Activated naive CD4-positive, alpha-beta T cell (primary cell): ENCODE measurements at places on chromosomes 13 and 19.

- DNase-seq: no peak
These were observed 11.1 kb downstream of the ZC3H13 start for GRCh38 chr13:46041419-46041839.

DNA sequence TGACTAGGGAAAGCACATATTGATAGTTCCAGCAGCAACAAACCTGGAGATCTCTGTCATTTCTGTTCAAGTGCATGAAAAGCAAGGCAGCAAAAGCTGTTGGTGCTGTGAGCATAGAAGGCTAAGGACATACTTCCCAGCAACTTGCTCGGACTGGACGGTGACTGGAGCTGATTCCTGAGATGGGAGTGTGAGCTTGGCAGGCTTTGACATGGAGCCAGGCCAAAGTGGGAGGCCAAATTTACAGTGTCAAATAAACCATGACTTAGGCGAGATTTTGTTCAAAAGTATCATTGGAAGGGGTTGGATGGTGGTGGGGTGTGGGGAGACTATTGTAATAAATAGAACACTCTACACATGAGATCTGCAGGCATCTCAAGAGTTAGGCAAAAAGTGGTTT lies 5.9 kb upstream of the ARGLU1 start:
- DNase-seq: no peak

DNA sequence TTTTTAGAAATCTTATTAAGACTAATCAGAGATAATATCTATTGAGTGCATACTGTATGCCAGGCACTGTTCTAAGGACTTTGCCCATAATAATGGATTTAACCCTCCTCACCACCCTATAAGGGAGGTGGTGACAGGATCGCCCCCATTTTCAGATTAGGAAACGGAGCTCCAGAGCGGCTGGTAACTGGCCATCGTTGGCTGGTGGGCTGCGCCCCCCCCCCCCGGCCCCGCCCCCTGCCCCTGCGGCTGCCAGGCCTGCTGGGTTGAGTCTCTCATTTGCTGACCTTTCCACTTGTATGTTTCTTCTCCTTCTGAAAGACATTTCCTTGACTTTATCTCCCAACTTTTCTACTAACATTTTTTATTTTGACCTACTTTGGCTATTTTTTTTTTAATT lies 8.5 kb downstream of the ARHGEF7 start:
- no peak for DNase-seq

DNA sequence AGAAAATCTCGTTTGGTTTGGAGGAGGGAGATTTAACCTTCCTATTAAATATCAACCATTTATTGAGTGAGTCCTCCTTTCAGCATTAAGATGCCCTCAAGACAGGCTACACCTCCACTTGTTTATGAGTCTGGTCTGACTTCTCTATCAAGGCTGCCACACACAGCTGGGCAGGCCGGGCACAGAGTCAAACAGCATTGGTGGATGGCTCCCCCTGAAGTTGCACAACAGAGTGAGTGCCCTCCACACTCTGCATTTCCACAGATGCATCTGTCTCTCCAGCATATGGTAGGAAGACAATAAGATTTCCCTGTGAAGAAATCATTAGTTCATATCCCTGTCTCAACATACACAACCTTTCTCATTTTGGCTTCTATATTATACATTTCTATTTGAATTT lies 31.4 kb downstream of the PHF11 start:
- DNase-seq: no peak

GRCh38 chr19:57552432-57552831 lies 7.2 kb downstream of the ZNF550 start:
- DNase-seq: no peak

DNA sequence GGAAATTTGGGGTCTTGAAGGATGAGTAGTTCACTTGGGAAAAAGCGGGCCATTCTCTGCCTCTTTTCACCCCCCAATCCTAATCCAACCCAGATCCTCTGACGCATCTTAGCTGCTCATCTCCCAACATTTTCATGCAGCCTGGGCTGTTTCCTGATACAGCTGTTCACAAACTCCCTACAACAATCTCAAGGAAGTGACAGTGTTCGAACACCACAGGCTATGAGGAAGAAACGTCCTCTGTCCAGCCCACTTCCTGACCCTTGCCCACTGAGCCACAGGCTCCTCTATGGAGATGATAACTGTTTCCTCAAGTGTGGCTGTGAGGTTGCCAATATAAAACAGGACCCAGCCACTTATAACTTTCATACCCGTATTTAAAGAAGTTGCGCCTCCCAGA lies 16.2 kb downstream of the LMTK3 start:
- DNase-seq: no peak

- no peak for DNase-seq
These were observed 992 bp upstream of the ADGRE1 start for GRCh38 chr19:6886277-6886897.

- DNase-seq: no peak
These were observed 43.5 kb downstream of the FREM2 start for GRCh38 chr13:38730332-38730731.

DNA sequence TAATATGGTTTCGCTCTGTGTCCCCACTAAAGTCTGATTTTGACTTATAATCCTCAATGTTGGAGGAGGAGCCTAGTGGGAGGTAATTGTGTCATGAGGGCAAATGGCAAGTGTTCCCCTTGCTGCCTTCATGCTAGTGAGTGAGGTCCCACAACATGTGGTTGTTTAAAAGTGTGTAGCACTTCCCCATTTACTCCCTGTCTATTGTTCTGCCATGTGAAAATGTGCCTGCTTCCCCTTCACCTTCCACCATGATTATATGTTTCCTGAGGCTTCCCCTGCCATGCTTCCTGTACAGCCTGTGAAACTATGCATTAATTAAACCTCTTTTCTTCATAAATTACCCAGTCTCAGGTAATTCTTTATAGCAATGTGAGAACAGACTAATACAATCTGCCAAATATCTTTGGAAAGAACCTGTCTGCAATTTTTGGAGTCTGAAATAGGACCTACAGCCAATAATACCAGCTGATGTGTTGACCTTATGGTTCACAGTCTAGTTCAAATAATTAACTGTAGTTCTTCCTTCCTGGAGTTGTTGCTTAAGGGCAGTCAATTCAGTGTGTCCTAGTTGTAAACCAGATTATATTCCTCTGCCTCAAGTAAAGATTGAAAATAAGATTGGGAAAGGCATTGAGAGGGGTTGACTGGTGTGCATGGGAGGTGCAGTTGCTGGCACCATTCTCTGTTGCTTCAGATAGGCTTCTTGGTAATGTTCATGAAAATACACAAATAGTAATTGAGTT lies 1442.9 kb downstream of the SLITRK1 start:
- no peak for DNase-seq

- DNase-seq: no peak
These were observed 2.4 kb upstream of the KMT2B start for GRCh38 chr19:35715355-35715809.

DNA sequence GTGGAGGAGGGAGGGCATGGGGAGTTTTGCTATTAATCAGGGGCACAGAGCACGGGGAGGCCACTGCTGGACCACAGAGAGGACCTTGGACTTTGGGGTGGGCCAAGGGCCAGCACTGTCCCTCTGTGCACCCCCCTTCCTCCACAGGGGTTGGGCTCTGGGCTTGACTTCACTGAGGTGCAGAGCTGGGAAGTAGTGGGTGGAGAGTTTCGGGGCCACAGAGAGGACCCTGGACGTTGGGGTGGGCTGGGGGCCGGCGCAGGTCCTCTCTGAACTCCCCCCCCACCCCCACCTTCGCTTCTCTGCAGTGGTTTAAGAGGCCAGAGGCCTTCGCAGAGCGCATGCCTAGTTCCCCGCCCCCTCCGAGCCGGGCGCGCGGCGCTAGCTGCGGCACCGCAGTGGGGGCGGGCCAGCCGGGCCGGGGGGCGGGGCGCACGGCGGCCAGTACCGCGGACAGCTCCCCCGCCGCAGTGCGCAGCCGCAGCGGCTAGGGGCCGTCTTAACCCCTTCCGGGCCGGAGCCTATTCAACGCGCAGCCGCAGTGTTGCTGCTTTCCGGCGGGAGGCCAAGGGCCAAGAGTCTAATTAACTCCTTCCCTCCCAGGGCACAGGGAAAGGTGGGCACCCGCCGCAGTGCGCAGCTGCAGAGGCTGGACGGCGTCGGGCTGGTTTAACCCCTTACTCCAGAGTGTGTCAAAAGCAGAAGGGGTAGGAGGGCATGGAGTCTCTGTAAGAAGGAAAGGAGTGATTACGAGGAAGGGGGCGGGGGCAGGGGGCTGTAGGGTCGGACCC lies 3.7 kb downstream of the KCNC3 start:
- peak; percentile 42 for DNase-seq

GRCh38 chr19:10112895-10113591 lies 1.6 kb downstream of the P2RY11 start:
- DNase-seq: peak; percentile 46

DNA sequence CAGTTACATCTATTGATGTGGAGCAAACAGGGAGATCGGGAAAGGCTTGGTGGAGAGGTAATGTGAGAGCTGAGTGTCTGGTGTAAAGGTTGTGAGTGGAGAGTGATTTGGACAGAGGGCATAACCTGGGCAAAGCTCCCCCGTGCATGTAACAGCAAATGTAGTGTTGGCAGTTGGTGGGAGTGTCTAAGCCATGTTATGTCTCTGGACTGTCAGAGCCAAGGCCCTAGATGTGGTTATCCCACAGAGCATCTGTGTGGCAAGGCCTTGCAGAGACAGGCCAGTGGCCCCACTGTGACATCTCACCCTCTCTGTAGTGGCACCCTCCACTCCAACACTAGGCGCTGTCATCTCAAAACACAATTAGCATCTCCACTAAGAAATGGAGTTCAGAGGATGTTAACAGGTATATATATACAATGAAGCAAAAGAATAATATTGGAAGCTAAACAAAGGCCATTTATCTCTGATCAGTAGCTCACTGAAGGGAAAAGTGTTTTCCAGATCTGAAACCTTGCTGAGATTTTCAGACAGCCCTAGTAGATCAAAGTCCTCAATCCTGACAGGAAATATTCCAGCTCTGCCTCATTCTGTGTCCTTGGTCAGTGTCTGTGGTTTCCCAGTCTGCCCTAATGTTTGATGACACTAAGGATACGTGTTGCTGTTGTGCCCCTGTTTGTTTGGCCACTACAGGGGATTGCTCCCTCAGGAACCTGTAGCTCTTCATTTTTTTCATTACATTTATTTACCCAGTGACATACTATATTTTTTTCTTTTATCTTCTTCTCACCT lies 20.2 kb downstream of the POLR1D start:
- no peak for DNase-seq

- no peak for DNase-seq
These were observed 73.9 kb upstream of the SLC10A2 start for GRCh38 chr13:103140001-103140671.

- no peak for DNase-seq
These were observed 22.9 kb downstream of the OLFM2 start for GRCh38 chr19:9913237-9914000.

GRCh38 chr19:46076031-46076880 lies 35.5 kb upstream of the IGFL4 start:
- no peak for DNase-seq

GRCh38 chr19:46616631-46617322 lies 8.1 kb downstream of the PTGIR start:
- DNase-seq: no peak

DNA sequence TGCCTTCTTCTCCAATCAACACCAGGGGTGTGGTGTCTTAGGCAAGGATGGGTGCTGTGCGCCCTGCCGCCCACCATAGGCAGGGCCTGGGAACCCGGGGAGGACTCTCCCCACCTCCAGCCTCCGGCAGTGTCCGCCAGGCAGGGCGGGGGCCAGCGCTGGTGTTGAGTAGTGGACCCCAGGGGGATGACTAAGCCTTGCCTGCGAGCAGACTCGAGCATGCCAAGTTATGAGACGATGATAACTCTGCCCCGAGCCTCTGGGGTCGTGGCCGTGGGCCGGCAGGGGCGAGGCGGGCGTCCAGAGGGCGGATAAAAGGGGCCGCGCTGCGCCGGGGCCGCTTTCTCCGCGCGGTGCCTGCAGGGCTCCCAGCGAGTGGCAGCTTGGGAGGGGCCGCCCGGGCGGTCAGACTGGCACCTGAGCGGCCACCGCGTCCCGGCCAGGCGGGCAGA lies at the start of gene MEDAG:
MEDAG (plus strand) TSS at position 340 of the 452 bp plus-strand sequence. CDS start 245 bp downstream, outside the sequence.
- DNase-seq: no peak

- no peak for DNase-seq
These were observed 20.1 kb downstream of the PABPC3 start for GRCh38 chr13:25116044-25116443.

GRCh38 chr19:30167206-30167868 lies 204.8 kb upstream of the ZNF536 start:
- DNase-seq: no peak

DNA sequence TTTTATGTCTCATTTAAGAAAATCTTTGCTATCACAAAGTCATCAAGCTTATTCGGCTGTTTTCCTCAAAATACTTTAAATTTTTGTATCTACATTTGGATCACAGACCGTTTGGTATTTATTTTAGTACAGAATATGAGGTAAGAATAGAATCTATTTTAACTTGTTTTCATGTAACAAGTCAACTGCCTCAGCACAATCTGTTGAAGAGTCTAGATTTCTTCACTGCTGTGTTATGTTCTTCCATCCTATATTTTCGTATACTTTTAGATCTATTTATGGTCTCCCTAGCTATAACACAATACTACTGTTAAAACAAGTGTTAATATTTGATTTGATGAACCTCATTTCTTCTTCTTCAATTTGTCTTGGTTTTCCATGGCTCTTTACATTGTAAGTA lies 61.6 kb upstream of the SGCG start:
- DNase-seq: no peak

DNA sequence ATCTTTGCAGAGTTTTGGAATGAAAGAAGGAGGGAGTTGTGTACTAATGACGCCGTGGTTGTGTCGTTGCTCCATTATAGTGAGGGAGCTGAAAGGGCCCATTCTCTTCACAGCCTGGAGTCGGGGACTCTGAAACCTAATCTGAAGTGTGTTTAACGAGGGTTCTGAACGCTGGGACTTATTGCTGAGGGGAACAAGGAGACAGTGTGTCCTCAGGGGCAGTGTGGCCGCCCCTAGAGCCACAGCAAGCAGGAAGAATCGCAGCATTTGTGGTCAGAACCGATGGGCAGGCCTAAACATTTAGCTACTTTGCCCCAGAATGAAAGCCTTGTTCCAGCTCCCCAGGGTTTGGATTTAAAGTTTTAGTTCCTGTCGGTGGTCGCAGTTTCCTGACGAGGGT lies 156.4 kb upstream of the RNF113B start:
- no peak for DNase-seq

DNA sequence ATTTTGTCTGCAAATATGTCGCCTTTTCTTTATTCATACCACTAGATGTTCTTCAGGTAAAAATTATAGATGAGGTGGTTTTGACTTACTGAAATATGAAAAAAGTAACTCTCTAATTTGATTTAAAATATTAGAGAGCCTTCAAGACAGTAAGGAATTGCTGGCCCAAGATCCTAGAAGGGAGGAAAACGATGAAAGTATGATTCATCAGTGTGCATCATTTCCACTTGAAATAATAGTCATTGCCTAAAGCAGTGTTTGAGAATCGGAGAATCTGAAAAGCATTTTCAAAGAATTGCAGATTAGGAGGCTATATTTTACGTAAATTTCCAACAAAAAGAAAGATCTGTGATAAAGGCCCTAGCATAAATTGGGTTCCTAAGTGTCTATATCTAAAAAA lies 1707.9 kb upstream of the PRR20A start:
- no peak for DNase-seq

DNA sequence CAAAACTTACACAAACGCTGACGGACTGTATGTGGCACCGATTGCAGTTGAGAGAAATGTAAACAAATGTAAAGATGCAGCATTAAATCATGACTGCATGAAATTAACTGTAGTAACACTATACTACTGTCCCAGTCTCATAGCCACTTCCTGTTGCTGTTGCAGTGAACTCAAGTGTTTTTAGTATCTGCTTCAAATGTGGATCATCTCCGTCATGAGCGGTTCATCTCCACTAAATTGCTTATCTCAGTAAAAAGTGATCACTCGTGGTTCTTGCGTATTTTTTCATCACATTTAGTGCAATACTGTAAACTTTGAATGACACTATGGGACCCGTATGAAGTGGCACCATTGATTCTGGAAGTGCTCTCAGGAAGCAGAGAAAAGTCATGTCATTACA lies 60.3 kb upstream of the RNF113B start:
- no peak for DNase-seq
